ENCODE measurements at places on chromosomes 7 and 10. TPM values are rescaled to one million over a fixed set of nuclear protein-coding genes. Genes with fewer than 3 reads are reported as not detected.
A peak's percentile ranks its signal among the peaks of the same experiment; 100 is the strongest.

DNA sequence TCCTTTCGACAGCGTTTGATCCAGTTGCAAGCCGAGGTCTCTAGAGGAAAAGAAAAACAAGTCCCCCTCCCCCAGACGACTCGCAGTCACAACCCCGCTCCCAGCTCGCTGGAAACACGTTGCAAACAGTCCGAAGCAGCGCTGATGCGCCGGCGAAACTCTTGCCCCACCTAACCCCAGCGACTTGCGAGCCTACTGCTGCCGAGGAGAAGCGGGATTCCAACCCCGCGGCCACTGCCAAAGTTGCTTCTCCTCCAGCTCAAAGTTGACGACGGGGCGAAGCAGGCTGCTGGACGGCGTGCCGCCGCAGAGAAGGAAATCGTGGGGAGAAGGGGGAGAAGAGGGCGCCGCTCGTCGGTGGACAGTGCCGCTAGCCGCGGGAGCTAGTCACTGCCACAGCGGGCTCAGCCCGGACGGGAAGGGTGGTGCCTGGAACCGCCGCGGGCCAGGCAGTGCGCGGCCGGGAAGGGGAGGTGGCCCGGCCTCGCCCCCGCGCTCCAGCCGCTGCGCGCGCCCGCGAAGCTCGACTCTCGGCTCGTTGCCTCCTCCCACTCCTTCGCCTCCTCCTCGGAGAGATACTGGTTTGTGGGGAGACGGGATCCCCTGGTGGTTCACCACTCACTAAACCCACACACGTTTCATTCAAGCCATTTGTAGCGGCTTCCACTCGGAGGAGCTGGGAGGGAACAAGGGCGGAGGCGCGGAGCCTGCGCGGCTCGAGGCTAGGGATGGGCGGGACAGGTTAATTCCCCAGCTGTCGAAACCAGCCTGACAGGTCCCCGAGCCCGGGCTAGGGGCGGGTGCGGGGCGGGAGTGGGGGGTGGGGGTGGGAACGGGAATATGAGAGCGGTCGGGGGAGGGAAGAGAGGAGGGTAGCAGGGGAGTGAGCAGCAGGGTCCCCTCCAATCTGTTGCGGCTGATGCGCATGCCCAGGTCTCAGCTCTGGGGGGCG is at the start of gene GPR37:
GPR37 (minus strand) TSS at position 392 of the 952 bp plus-strand sequence. CDS start 816 bp downstream, outside the sequence.
- peak within 1 kb of the TSS; percentile 80 for H3K4me3 ChIP-seq
- peaks cover 63% of the 10 kb centered on the region for H3K27me3 ChIP-seq
- no peak within 1 kb of the TSS for H3K27ac ChIP-seq
- peak; percentile 44 for DNase-seq
- H3K4me1 ChIP-seq: peaks cover 11% of the 10 kb centered on the region

DNA sequence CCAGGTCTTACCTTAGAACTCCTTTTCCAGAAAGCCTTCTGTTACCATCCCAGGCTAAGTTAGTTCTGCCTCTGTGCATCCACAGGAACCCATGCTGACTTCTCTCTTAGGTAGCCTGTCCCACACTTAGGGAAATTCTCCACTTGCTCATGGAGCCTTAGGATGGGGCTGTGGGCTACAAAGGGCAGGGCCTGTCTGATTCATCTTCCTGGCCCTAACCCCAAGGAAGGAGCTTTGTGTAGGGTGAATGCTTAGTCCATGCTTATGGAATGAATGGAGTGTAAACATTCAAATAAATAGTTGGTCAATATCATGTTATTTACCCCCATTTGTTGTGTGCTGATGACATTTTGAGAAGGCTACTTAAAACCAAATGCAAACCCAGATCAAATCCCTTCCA is 54.7 kb downstream of the EMX2 start:
- no peaks in the 10 kb centered on the region for H3K4me1 ChIP-seq
- H3K27me3 ChIP-seq: no peaks in the 10 kb centered on the region
- H3K27ac ChIP-seq: no peak overlapping the region
- H3K4me3 ChIP-seq: no peak overlapping the region

- peaks cover 41% of the 10 kb centered on the region for H3K36me3 ChIP-seq
- H3K4me1 ChIP-seq: peaks cover 6% of the 10 kb centered on the region
- no peak overlapping the region for H3K27ac ChIP-seq
- no peak overlapping the region for H3K4me3 ChIP-seq
- no peaks in the 10 kb centered on the region for H3K27me3 ChIP-seq
Measured at GRCh38 chr10:113866551-113867394, 12.3 kb downstream of the NHLRC2 start.

DNA sequence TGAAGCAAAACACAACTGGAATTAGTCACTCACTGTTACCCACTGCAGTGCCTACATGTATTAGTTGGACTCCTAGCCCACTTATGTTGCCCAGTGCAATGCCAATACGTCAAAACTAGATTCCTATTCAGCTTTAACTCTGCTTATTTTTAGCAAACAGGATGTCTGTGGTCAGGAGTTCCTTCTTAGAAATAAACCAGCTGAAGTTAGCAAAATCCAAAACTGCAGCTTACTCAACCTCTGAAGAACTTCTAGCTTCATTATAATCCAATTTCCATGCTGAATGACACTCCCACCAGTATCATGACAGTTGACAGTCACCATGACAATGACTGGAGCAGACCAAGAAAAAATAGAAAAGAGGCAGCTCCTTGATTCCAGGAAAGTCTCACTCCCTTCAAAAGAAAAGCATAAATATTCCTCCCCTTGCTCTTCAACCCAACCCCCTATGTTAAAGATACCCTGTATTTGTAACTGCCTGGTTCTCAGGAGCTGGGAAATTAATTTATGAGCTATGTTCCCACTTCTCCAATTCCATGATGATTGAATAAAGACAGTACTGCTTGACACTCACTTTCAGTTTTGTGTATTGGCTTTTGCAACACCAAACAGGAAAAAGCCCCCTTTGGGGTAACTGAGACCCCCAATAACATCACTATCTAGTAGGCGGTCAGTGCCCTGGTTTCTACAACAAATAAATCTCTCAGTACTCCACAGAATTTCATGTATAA is 327.4 kb downstream of the SORCS1 start:
- DNase-seq: no peak
- peak overlapping the region; percentile 57 for H3K4me3 ChIP-seq
- H3K27ac ChIP-seq: peak overlapping the region; percentile 76
- no peaks in the 10 kb centered on the region for H3K27me3 ChIP-seq
- no peaks in the 10 kb centered on the region for H3K36me3 ChIP-seq

DNA sequence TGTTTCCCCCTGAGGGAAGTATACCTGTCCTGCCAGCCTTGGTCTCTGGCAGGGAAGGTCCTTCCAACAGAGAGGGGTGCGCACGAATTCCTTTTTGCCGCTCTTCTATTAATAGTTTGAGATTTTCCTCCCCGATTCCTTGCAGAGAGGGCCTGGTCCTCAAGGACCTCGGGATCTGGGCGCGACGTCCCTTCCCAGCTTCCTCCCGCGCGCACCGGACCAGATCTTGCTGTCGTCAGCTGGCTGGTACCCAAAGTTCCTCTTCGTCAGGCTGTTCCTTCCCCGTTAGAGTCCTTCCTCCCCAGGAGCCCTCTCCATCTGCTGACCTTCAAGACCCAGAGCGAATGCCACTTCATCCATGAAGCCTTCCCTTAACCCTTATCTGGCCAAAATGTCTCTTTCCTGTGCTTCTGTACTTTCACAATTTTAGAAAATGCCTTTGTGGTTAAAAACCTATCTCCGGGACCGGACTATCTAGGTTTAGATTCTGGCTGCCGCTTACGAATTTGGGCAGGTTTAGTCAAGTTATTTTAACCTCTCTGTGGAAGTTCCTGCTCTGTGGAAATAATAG is 851 bp upstream of the GOT1 start:
- no peaks in the 10 kb centered on the region for H3K27me3 ChIP-seq
- peak overlapping the region; percentile 96 for H3K27ac ChIP-seq
- H3K4me3 ChIP-seq: peak overlapping the region; percentile 99
- DNase-seq: no peak

GRCh38 chr7:6590645-6591110 is 857 bp downstream of the INTS15 start:
- peaks cover 14% of the 10 kb centered on the region for H3K4me1 ChIP-seq
- H3K27me3 ChIP-seq: no peaks in the 10 kb centered on the region
- peaks cover 26% of the 10 kb centered on the region for H3K36me3 ChIP-seq

GRCh38 chr7:74514131-74514591 is 60.5 kb downstream of the GTF2IRD1 start:
- no peak for DNase-seq
- no peak overlapping the region for H3K4me3 ChIP-seq
- no peaks in the 10 kb centered on the region for H3K4me1 ChIP-seq
- H3K36me3 ChIP-seq: no peaks in the 10 kb centered on the region

DNA sequence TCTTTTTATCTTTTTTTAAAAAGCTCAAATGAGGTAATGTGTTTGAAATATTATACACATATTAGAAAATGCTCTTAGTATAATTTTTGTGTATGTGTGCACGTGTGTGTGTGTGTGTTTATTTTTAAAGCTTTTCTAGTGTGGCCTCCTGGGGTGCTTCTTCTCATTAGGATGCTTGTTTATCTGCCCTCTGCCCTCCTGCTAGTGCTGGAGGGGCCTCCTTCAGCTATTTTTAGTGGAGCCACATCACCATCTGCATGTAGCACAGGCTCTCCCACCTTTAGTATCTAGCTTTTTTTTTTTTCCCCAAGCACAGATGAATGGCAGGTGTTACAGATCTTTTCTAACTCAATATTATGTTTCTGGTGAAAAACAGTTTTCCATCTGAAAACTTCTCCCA is 155.7 kb upstream of the TMEM229A start:
- no peak overlapping the region for H3K27ac ChIP-seq
- no peak for DNase-seq
- H3K27me3 ChIP-seq: no peaks in the 10 kb centered on the region

GRCh38 chr7:826230-826917 is 5.9 kb upstream of the SUN1 start:
- H3K27ac ChIP-seq: no peak overlapping the region
- H3K27me3 ChIP-seq: no peaks in the 10 kb centered on the region
- H3K4me1 ChIP-seq: peaks cover 9% of the 10 kb centered on the region

DNA sequence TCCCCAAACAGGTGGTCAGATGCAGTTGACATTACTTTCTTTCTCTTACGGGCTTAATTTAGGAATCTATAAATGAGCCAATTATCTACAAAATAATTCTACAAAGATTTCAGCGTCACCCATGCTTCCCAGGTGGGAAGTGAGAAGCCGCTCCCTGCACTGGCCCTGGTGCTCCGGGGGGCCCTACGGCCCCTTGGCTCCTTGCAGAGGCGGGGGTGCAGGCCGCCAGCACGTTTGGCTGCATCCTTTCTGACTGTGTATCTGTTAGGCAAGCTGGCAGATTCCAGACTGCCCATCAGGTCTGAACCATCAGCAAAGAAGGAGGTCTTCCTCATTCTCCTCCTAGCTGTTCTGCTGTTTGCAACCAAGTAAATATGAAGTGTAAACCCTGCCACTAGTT is 16.3 kb downstream of the VWC2 start:
- no peak overlapping the region for H3K4me3 ChIP-seq
- H3K36me3 ChIP-seq: no peaks in the 10 kb centered on the region
- H3K27ac ChIP-seq: no peak overlapping the region
- H3K4me1 ChIP-seq: no peaks in the 10 kb centered on the region
- peaks cover 2% of the 10 kb centered on the region for H3K27me3 ChIP-seq

DNA sequence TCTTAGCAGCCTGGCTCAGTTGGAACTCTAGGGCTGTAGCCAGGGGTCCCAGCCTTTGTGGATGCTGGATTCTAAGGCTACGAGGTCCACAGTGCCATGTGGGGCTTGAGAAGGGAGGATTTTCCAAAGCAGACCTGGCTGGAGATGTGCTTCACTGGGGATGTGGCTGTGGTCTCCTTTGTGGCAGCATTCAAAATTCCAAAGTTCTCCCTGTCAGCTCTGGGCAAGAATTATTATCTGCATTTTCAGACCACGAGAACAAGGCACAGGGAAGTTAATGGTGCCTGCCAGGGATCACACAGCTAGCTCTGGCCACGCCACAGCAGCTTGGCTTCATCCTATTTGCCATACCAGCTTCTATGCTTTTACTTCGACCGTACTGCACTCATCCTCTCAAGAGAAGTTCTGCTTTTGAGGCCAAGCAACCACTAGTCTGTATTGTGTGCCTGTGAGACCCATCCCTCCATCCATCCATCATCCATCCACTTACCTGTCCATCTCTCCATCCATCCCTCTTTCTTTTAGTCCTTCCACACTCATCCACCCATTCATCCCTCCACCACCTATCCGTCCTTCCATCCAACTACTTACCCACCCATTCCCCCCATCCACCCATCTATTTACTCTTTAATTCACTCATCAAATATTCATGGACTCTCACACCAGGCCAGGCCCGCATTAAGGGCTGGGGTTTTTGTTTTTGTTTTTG is 71.5 kb downstream of the ZMIZ1 start:
- H3K4me3 ChIP-seq: no peak overlapping the region
- peak overlapping the region; percentile 34 for H3K27ac ChIP-seq
- no peaks in the 10 kb centered on the region for H3K27me3 ChIP-seq
- H3K36me3 ChIP-seq: peaks cover 2% of the 10 kb centered on the region
- H3K4me1 ChIP-seq: peaks cover 55% of the 10 kb centered on the region

- no peaks in the 10 kb centered on the region for H3K36me3 ChIP-seq
- H3K27me3 ChIP-seq: peaks cover 64% of the 10 kb centered on the region
- H3K27ac ChIP-seq: no peak overlapping the region
- H3K4me3 ChIP-seq: no peak overlapping the region
- peaks cover 1% of the 10 kb centered on the region for H3K4me1 ChIP-seq
Measured at GRCh38 chr10:48526846-48527505, 77.9 kb downstream of the ARHGAP22 start.

DNA sequence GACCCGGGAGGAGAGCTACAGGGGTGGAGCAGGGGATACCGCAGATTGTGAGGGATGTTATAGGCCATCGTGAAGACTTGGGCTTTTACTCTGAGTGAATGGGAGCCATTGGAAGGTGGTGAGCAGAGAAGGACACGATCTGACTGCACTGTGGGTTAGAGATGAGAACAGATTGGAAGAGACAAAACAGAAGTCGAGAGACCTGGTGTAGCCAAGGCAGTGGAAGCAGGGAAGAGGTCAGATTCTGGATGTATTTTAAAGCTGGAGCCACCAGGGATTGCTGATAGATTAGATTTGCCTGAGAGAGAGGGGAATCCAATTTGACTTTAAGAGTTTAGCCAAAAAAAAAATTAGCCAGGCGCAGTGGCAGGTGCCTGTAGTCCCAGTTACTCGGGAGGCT is 21.6 kb upstream of the EEPD1 start:
- no peak overlapping the region for H3K27ac ChIP-seq
- H3K27me3 ChIP-seq: peaks cover 5% of the 10 kb centered on the region
- H3K4me1 ChIP-seq: no peaks in the 10 kb centered on the region
- no peaks in the 10 kb centered on the region for H3K36me3 ChIP-seq
- no peak for DNase-seq

DNA sequence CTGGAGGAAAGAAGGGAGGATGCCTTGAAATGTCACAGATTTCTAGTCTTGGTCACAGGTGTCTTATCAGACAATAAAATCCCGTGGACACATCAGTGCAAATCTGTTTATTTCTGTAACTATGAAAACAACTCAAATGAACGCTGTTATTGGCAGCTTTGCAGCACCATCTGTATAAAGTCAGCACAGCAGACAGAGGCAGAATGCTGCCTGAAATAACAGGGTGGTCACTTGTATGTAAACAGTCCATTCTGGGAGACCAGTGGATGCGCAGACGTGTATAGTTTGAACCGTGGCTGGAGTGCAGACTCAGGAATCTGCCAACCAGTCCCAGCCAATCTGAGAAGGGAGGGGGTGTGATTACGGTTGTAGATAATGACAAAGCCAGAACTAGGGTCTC is 54.8 kb downstream of the SEC23IP start:
- H3K4me1 ChIP-seq: no peaks in the 10 kb centered on the region
- DNase-seq: no peak
- H3K36me3 ChIP-seq: peaks cover 11% of the 10 kb centered on the region
- H3K4me3 ChIP-seq: no peak overlapping the region
- H3K27me3 ChIP-seq: no peaks in the 10 kb centered on the region
- H3K27ac ChIP-seq: no peak overlapping the region

GRCh38 chr7:87600130-87601124 is at the start of gene ABCB1:
TSS of gene ABCB1 (minus strand) at chr7:87600884. CDS start at chr7:87600184, 700 bp downstream.
- peaks cover 10% of the 10 kb centered on the region for H3K4me1 ChIP-seq
- peak; percentile 57 for DNase-seq
- H3K27ac ChIP-seq: peak within 1 kb of the TSS; percentile 67
- H3K4me3 ChIP-seq: peak within 1 kb of the TSS; percentile 64
- H3K36me3 ChIP-seq: no peaks in the 10 kb centered on the region
- H3K27me3 ChIP-seq: peaks cover 14% of the 10 kb centered on the region

Gene MACC1
- 0.44 TPM for total RNA-seq

Gene ZNRF2
- 28.0 TPM for total RNA-seq

Gene AKAP9
- total RNA-seq: 49.0 TPM

Gene PROSER2
- 1.2 TPM for total RNA-seq

All from activated naive CD8-positive, alpha-beta T cell treated with anti-CD3 and anti-CD28 coated beads, Interleukin-2, amount 10 ng/mL, durations not matched to agents 7 days and 5 days (primary cell).